Stimulated activated CD4-positive, alpha-beta T cell treated with anti-CD3 and anti-CD28 coated beads, Interleukin-1b, Interleukin-23, amount 100 ng/mL, for 1 hour (primary cell): ENCODE measurements at places on chromosomes 2 and 18.

DNA sequence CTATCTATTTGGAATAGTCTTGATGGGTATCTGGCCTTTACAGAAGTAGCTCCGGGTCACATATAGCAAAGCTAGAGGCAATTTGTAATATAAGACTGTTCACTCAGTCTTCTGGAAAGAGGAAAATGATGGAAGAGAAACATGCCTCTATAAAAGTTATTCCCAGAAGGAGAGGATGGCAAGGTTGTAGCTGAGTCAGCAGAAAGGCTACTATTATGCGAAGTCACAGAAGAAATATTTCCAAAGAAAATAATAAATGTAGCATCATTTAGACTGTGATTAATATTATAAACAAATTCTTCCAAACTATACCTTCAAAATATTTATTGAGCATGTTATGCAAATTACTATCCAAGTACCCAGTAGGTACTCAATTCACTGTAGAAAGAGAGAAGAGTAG is 1027.7 kb upstream of the TMEFF2 start:
- DNase-seq = no peak

- DNase-seq = no peak
Measured at GRCh38 chr2:107932488-107932887, 53.8 kb upstream of the SLC5A7 start.

DNA sequence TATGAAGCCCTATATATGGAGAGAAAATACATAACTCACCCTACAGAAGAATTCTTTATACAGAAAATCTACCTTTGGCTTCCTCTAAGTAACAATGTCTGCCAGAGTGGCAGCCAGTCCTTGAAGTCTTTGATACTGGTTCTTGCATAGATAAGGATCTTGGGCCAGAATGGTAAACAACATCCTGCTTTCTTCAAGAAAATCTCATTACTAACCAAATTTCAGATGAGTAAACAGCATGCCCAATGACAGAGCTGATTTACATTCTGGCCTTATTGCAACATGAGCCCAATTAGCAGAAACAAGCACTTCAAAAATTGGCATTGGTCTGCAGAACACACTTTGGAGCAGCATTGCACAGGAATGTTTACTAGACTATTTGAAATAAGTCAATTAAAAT is 336.5 kb upstream of the ST6GAL2 start:
- DNase-seq = no peak

- no peak for DNase-seq
Measured at GRCh38 chr18:40326985-40327384, 1628.0 kb upstream of the PIK3C3 start.

DNA sequence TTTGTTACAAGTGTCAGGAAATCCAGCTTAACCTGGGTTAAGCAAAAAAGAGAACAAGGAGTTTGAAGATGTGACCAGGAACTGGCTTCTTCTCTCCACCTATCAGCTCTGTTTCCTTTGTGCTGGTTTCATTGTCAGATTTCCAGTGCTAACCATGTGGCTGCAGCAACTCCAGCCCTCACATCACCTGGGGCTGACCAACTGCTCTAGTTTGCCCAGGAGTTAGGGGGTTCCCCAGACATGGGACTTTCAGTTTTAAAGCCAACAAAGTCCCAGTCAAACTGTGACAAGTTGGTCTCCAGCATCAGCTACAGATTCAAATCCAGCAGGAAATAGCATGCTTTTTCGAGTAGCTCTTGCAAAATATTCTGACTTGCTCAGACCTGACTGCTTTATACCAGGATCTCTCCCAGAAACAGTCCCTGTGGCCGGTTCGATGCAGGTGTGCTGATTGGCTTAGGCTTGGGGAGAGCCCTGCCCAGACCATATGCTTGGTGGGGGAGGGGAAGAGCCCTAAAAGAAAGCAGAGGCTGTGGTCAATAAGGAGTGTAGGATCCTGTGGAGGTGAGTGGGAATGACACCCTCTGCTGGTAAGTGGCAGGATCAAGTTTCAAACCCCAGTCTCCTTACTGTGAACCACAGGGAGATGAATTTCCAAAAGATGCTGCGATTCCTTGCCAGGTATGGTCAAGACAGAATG is 49.5 kb downstream of the KCNE4 start:
- no peak for DNase-seq

- DNase-seq = no peak
Measured at GRCh38 chr2:85727798-85728197, 26.0 kb upstream of the ATOH8 start.

- DNase-seq = no peak
Measured at GRCh38 chr2:232458051-232458660, 2.2 kb downstream of the ALPI start.

- no peak for DNase-seq
Measured at GRCh38 chr2:234686088-234686890, 189.4 kb upstream of the ARL4C start.

GRCh38 chr18:54080858-54081257 is 143.6 kb downstream of the MBD2 start:
- no peak for DNase-seq

GRCh38 chr18:49632588-49632987 is 70.7 kb downstream of the LIPG start:
- DNase-seq = no peak

DNA sequence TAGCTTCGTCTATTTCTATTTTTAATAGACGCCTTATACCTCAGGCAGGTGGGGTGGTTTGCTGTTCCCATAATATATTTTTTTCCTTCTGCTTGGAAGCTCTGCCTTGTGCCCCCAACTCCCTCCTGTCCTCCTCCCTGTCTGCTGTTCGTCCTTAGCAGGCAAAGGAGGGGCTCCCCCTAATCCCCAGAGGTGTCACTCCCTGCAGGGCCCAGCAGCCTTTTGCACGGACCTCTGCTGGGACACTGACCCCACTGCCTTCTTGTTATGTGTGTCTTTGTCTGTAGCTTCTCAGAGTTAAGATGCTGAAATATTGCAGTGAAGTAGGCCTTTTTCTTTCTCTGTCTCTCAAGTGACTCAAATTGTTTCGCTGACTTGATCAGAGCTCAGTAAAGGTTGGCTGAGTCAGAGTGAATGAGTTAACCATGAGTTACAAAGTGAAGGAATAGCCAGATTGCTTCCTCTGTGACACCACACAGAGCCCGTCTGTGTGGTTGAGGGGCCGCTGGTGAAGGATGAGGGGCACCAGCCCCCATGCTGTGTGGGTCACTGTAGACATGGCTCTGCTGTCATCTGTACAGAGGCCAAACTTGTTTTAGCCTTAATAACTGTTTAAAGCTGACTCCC is 47.7 kb downstream of the PRKCE start:
- no peak for DNase-seq

DNA sequence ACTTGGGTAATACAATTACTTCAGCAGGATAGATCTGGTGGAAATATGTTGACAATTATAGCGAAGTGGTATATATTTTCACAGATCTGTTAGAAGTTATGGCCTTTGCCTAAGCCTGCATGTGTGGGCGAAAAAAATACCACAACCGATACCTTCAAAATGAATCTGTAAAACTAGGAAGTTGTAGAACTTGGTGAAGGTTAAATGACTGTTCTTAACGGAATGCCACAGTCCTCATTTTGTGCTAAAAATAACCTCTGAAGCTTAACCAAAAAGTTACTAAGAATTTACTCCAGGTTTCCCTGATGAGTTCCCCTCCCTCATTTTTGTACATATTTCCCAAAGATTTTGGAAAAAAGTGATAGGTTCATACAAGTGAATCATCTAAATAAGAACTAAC is 550.7 kb downstream of the THSD7B start:
- DNase-seq = no peak

GRCh38 chr2:114717049-114717448 is 274.6 kb downstream of the DPP10 start:
- DNase-seq = no peak

DNA sequence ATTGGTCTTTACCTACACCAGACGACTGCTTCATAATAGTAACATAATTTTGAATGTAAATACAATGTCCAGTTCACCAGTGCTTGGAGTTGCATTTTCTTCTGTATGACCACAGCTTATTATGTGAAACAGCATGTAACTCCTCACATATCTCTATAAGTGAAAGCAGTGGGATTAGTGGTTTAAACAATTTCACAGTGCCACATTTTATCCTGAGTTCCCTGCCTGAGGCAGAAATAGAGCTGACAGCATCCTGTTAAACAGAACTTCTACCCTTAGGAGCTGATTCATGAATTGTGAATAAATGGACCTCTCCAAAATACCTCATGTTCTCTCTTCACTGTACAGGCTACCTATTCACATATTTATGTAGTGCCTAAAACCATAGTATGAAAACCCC is 542.3 kb upstream of the VWC2L start:
- DNase-seq = no peak

DNA sequence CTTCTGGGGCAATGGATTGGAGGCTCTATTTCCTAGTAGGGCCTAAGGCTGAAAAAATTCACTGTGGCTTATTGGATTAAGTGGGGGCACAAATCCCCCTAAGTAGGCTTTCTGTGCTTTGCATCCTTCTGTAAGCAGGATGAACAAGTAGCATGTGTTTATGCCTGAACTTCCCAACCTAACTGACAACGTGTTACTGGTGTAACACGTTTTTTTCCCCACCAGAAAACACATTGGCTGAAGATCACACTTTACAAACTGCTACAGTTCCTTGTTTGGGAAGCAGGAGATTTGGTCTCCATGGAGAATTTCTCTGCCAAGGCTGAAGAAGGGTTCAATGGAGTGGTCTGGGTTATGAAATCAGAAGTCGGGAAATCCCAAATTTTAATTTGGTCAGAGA is 7.2 kb upstream of the ITGA6 start:
- DNase-seq = no peak

- no peak for DNase-seq
Measured at GRCh38 chr2:26459991-26460612, 17.8 kb downstream of the OTOF start.

DNA sequence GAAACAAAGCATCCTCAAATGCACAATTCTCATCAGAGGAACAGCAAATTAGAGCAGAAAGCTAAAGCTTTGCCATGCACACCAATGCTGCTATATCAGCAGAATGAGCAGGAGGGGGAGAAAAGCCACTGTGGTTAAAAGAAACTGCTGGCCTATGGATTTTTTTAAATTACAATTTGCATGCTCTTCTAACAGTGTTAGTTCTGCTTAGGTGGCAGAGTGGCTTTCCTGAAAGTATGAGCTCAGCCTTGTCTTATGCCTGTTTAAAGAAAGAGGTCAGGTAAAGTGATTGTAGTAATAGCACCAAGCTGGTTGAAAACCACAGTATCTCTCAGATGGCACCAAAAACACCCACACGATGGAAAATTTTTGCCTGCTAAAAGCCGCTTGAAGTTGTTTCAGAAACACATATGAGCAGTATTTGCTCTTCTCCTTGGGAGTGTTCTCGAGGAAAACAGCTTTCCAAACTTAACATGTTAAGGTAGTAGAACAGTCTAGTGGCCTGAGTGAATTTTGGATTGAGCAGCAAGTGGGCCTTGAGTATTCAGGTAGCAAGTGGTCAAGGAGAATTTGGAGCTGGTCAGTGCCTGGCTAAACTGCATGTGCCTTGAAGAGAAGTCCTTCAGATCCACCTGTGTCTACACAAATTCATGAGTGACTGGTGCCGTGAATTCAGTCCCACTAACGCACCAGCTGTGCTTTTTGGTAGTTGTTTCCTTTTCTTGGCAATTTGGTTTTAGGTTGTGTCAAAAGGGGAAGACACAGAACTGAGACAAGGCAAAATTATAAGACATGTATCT is 19.6 kb upstream of the NDUFV2 start:
- no peak for DNase-seq

- no peak for DNase-seq
Measured at GRCh38 chr18:51480407-51481261, 283.2 kb upstream of the MEX3C start.

DNA sequence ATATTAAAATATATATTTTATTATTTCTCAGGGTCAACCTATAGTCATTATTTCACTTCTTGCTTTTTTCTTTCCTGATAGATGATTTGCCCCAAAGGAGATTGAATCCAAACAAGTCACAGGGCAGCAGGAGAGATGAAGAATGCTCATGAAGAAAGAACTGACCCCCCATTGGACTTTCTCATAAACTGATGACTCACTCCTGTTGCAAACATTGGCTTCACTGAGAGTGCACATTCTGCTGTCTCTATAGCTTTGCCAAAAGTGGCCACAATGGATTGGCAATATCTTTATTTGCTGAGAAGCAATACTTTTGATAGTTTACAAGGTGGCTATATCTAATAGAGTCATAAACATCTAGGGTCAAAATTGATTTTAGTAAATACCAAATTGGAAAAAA is 55.9 kb upstream of the ZNF385B start:
- no peak for DNase-seq

DNA sequence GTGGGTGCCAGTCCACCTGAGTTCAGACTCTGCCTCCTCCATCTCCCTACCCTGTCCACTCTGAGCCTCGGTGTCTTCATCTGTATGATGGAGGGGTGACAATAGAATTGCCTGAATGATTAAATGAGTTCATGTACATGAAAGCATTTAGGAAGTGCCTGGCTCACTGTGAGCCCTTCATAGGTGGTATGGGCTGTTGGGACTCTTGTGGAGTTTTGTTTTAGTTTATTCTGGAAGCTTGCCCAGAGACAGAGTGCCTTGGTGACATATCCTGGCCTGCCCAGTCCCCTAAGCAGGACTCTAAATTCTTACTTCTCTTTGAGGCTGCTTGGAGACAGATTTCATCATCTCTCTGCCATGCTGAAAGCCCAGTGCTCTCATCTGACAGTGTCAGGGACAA is 24.5 kb upstream of the GIGYF2 start:
- DNase-seq = no peak

- DNase-seq = no peak
Measured at GRCh38 chr2:128497461-128497860, 178.8 kb upstream of the HS6ST1 start.

DNA sequence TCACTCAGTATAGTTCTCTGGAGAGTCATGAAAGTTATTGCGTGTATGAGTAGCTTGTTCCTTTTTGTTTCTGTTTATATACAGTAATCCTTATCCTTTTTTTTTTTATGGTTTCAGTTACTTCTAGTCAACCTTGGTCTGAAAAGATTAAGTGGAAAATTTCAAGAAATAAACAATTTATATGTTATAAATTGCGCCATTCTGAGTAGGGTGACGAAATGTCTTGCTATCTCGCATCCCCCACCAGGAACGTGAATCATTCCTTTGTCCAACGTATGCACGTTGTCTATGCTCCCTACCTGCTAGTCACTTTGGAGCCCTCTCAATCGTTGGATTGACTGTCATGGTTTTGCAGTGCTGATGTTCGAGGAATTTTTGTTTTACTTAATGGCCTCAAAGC is 60.4 kb downstream of the FAM117B start:
- no peak for DNase-seq
